ENCODE measurements at places on chromosomes 12 and 14. TPM values are rescaled to one million over a fixed set of nuclear protein-coding genes. Genes with fewer than 3 reads are reported as not detected.

DNA sequence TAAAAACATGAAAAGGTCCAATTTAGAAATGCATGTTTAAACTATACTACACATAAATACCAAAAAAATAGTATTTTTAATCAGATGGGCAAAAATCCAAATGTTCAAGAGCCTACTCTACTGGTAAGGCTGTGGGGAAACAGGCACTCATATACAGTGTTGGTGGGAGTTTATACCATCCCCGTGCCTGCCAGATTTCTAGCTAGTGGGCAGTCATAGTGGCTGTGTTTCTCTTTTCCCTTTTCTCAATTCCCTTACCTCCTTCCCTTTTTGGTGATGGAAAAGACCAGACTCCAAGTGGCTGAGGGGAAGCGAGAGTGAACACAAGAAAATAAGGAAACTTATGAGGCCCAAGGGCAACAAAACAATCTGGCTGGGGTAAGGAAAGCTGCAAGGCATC is 14.7 kb downstream of the ZNF641 start:
- no peak for DNase-seq

- no peak for DNase-seq
Measured at GRCh38 chr14:49940808-49941421, 48.0 kb downstream of the ARF6 start.

KRT78 gene
- total RNA-seq = not detected

GRCh38 chr12:69509308-69509736 is 39.1 kb downstream of the FRS2 start:
- DNase-seq = no peak

DNA sequence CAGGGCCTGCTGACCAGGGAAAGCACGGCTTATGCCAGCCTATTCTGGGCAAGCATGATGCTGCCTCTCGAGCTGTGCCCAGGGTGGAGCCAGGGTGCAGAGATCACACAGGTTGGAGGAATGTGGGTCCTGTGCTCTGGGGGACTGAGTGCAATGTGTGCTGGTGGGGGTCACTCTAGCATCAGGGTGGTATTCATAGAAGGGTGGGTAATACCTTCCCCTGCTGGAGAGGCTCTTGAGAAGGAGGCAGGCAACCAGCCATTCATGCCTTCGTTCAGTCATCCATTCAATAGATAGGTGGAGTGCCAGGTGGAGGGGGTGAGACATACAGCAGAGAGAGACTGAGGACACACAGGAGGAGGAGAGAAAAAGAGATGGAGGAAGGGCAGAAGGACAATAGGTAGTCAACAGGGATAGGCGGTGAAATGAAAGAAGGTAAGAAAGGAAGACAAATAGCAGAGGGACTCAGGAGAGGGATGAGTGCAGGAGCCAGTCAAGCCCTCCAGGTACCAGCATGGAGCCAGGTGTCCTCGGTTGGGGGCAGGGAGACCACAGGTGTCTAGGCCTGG is 5.2 kb upstream of the ZNF385A start:
- DNase-seq = no peak

DNA sequence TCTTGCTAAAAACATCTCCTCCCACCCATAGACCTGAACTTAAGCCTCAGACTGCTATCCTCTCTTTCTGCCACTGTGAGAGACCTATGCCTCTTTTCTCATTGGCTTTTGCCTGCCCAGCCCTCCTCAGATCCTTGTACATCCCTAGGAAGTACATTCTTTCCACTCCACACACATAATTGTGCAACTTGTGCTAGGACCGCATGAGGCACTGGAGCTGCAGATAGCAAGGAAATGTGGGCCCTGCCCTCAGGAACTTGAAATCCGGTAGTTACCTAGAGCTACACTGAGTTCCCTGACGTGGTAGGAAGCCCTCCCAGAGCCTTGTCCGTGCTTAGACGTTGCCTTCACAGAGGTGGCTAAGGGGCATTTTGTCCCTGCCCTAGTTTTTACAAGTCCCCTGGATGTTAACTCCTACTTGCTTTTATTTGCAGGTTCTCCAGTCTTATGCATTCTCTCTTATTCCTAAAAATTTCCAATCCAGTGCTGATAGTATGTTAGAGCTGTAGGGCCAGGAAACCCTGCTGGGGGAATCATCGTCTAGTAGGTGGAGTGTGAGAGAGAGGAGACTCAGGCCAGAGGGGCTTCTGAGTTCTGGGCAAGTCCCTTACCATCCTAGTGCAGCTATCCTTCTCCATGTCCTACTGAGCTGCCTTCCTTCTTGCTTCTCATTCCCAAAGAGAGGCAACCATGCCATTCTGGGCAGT is 41.3 kb downstream of the NTF3 start:
- DNase-seq = no peak

- DNase-seq = no peak
Measured at GRCh38 chr14:105952222-105952621, 425.8 kb downstream of the TMEM121 start.

DNA sequence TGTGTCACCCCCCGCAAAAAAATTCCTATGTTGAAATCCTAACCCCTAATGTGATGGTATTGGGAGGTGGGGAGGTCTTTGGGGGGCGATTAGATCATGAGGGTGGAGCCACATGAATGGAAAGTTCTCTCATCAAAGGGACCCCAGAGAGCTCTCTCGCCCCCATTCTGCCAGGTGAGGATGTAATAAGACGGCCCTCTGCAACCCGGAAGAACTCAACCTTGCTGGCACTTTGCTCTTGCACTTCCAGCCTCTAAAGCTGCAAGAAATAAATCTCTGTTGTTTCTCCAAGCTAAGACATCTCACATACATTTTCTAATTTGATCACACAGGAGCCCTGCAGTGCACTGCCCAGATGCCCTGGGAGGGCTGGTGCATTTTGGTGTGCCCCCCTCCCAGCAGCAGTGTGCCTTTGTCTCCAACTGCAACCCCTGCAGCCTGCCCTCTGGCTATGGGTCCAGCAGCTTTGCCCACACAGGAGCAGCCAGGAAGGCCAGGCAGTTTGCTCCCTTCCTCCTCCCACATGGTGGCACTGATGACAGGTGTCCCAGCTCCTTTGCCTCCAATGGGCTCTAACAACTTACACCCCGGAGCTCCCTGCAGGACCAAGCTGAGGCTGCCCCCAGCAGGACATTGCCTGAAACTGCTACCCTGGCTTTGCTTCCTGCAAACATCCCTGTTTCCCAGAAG is 59.3 kb downstream of the C14orf132 start:
- no peak for DNase-seq

- DNase-seq = no peak
Measured at GRCh38 chr14:35808076-35808637, 938 bp downstream of the RALGAPA1 start.

GRCh38 chr14:95774265-95775160 is 60.6 kb upstream of the TCL1A start:
- DNase-seq = peak; percentile 41

GRCh38 chr12:116955382-116956021 is 44.8 kb downstream of the FBXW8 start:
- DNase-seq = no peak

- no peak for DNase-seq
Measured at GRCh38 chr12:100724071-100724470, 70.5 kb upstream of the ANO4 start.

C3AR1 gene
- total RNA-seq = 0.11 TPM

GRCh38 chr12:76916170-76916540 is 37.3 kb upstream of the CSRP2 start:
- DNase-seq = no peak

GRCh38 chr14:30991408-30991807 is 34.0 kb upstream of the AP4S1 start:
- DNase-seq = no peak

DNA sequence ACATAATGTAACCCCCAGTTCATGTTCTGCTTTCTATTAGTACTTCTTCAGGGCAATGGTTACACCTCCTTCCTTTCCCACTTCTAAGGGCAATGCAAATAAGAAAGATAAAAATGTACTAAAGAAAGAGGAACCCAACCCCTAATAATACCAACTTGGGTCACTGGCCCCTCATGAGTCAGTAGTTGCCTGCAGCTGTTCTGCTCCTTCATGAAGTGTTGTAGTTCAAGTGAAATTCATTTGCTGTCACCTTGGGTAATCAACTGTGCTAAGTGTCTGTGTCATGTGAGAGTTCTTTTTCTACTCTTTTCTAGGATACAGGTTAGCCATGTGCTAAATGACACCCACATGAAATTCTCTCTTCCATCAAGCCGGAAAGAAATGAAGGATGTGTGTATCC is 91.8 kb downstream of the PLXNC1 start:
- no peak for DNase-seq

- no peak for DNase-seq
Measured at GRCh38 chr12:26406391-26406790, 211.0 kb downstream of the SSPN start.

GRCh38 chr12:119391673-119392072 is 57.1 kb downstream of the CCDC60 start:
- no peak for DNase-seq

DNA sequence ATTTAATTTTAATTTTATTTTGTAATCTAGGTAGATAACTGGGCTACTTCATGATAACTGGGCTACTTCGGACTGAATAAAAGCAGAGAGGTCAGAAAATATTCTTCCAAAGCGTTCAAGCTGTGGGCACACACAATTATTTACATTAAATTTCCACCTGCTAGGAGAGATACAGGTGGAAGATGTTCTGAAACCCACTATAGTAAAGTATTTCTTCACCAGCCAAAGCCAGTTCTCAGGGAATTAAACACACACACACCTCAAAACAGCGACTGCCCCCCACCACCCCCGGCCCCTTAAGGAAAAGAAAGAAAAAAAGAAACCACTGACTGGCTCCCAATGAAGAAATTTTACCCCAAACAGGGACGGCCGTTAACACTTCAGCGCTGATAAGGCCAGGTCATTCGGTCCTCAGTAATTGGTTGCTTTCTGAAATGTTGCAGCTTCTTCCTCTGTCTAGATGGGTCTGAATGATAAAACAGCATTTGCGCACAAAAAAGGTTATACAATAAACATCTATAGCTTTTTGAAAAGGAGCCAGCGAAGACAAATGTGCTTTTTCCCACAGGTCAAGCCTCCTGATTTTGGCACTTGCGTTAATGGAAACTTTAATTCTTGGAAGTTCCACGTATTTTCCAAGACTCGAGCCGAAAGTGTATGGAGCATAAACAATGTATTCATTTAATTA is 771 bp upstream of the KCNJ8 start:
- DNase-seq = no peak

GRCh38 chr14:93891756-93892504 is 35.2 kb upstream of the FAM181A start:
- no peak for DNase-seq

GRCh38 chr12:68158432-68158831 is 1.1 kb downstream of the IFNG start:
- no peak for DNase-seq

SIX1 gene
- not detected for total RNA-seq

- DNase-seq = no peak
Measured at GRCh38 chr14:70696026-70696425, 54.3 kb downstream of the TTC9 start.

GRCh38 chr14:84975241-84975902 is 554.6 kb upstream of the FLRT2 start:
- no peak for DNase-seq

Measured in activated B cell treated with CpG ODN at 0.5 μM for 24 hours (primary cell).